ENCODE measurements at places on chromosomes 7 and 10.
A peak's percentile ranks its signal among the peaks of the same experiment; 100 is the strongest.

DNA sequence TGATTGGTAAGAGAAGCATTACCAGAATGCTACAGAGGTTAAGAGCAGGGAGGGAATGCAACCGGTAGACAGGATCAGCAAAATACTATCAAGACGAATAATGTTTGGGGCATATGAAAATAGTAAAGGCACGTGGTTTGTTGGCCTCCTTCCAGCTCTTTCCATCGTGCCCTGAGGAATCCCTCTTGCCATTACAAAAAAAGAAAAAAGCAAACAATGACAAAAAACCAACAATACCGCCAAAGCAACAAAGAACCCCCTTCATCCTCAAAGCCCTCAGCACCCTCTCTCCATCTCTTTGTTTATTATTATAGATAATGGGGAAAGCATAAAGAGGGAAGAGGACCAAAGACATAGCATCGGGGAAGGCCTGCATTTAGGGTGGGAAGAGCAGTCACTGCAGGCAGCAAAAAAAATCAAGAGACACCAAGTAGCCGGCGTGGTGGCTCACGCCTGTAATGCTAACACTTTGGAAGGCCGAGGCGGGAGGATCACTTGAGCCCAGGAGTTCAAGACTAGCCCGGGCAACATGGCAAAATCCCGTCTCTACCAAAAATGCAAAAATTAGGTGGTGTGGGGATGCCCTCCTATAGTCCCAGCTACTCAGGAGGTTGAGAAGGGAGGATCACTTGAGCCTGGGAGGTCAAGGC lies 78.0 kb downstream of the HIP1 start:
- no peak for DNase-seq

DNA sequence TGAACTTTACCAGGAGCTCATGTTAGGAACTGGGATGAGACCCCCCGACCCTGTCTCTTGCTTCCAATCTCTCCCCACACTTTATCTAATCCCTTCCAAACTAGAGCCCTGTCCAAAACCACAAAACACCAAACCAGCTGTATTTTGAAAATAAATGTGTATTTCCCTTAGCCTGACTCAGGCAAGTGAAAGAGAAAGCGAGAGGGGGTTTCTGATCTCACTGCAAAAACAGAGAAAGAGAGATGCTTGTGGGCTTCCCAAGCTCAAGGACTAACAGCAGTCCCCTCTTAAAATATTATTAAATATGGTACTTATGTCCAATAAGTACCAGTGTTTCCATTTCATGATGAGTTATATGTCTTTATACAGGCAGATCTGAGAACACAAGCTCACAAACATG lies 122.0 kb downstream of the AGMO start:
- no peak for DNase-seq

GRCh38 chr10:82464191-82464818 lies 589.3 kb downstream of the NRG3 start:
- DNase-seq = no peak

GRCh38 chr10:102159051-102159597 lies 6.9 kb downstream of the NOLC1 start:
- no peak for DNase-seq

GRCh38 chr10:96772196-96772595 lies 51.9 kb upstream of the PIK3AP1 start:
- DNase-seq = no peak

DNA sequence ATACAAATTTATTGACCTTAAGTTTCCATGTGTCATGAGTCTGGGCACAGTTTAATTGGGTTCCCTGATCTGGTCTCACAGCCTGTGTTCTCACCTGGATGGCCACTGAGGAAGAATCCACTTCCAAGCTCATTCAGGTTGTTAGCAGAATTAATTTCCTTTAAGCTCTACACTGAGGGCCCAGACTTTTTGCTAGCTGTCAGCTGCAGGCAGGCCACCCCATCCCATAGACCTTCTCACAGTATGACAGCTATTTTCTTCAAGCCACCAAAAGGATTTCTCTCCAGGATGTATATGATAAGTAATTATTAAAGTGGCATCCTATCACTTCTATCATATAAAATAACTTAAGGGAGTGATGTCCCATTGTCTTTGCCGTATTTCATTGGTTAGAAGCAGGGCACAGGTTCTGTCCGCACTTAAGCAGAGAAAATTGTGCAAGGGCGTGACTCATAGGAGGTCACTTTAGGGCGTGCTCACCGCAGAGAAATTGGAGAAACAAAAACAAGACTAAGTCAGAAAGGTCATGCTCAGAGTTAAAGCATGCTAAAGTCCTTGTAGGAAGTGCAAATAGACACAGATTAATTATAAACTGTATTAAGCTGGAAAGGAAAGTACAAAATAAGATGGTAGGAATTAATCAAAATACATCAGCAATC lies 109.9 kb downstream of the AHR start:
- DNase-seq = peak; percentile 35

DNA sequence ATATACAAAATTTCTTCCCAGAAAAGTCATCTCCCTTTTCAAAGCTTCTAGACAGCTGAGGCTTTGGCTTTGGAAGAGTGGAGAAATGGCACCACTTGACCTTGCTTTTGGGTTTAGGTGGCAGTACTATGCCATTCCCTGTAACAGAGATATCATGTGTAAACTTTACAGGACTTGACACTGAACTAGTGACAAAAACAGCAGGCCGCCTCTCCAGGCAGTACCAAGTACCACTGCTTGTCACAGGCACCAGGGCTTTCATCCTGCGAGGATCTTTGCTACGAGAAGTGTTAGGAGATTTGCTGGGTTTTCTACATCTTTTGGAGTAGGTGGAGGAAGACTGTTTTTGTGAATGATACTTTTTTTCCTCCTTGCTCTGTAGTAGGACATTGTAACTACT lies 32.6 kb upstream of the ANLN start:
- no peak for DNase-seq

DNA sequence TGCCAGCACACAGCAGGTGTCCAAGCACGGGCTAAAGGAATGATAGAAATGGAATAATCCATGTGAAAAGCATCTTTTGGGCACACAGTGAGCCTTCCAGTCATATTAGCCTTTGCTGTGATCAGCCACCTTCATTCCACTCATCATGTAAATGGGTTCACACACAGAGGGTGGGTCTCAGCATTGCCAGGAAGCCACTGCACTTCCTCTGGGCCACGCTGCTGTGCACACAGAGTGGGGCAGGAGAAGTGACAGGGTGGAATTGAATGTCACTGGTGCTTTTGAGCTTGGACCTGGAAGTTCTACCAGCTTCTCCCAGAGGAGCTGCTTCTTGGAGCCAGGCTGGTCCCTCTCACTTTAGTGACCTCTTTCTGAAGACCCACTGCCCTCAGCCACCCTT lies 203.5 kb downstream of the USP6NL start:
- DNase-seq = no peak
